B cell (primary cell): ENCODE measurements at places on chromosomes 2 and 18. TPM values are rescaled to one million over a fixed set of nuclear protein-coding genes. Genes with fewer than 3 reads are reported as not detected.

The ID2 gene
- total RNA-seq: 14.3 and 15.0 TPM in 2 replicates

The SCN2A gene
- total RNA-seq: 0.22 and 0.44 TPM in 2 replicates

The BBS5 gene
- total RNA-seq: 1.9 and 2.1 TPM in 2 replicates

The TLX2 gene
- total RNA-seq: 0.19 TPM in 1 of 2 replicates, not detected in the other

The C1QL2 gene
- total RNA-seq: not detected in 2 replicates

The KLHL41 gene
- total RNA-seq: 0.19 and 0.27 TPM in 2 replicates

The HAUS1 gene
- 28.4 and 30.9 TPM in 2 replicates for total RNA-seq

The SULT1C4 gene
- total RNA-seq: not detected in 2 replicates

The ATP8B1 gene
- 0.10 and 0.27 TPM in 2 replicates for total RNA-seq

The INHA gene
- total RNA-seq: not detected in 2 replicates

The RNF181 gene
- 67.3 and 76.6 TPM in 2 replicates for total RNA-seq
